ENCODE measurements at places on chromosomes 7 and 10. TPM values are rescaled to one million over a fixed set of nuclear protein-coding genes. Genes with fewer than 3 reads are reported as not detected.

VSTM4 gene
- 1.0 TPM for total RNA-seq

AGR2 gene
- 31.5 TPM for total RNA-seq

HYAL4 gene
- not detected for total RNA-seq

SPDYE8 gene
- not detected for total RNA-seq

- no peak for DNase-seq
These were observed 88.0 kb downstream of the CFTR start for GRCh38 chr7:117567781-117568180.

DNA sequence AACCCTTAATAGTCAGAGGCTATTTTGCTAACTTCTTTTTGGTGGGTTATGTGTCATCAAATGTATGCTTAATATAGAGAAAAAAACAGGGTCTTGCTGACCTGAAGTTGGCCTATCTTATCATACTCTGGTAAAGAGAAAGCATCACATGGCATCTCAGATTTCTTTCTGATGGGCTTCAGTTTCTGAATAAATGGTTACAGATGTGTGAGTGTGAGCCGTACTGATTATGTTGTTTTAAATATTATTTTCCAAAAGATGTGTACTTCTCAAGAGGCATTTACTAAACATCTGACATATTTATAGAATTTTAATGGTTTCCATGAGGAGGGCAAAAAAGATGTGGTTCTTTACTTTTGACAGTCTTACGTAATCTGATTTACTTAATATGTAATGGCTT, 28.4 kb downstream of the BBS9 start:
- DNase-seq: no peak

- no peak for DNase-seq
These were observed 116.8 kb downstream of the ABLIM1 start for GRCh38 chr10:114541081-114541796.

DNA sequence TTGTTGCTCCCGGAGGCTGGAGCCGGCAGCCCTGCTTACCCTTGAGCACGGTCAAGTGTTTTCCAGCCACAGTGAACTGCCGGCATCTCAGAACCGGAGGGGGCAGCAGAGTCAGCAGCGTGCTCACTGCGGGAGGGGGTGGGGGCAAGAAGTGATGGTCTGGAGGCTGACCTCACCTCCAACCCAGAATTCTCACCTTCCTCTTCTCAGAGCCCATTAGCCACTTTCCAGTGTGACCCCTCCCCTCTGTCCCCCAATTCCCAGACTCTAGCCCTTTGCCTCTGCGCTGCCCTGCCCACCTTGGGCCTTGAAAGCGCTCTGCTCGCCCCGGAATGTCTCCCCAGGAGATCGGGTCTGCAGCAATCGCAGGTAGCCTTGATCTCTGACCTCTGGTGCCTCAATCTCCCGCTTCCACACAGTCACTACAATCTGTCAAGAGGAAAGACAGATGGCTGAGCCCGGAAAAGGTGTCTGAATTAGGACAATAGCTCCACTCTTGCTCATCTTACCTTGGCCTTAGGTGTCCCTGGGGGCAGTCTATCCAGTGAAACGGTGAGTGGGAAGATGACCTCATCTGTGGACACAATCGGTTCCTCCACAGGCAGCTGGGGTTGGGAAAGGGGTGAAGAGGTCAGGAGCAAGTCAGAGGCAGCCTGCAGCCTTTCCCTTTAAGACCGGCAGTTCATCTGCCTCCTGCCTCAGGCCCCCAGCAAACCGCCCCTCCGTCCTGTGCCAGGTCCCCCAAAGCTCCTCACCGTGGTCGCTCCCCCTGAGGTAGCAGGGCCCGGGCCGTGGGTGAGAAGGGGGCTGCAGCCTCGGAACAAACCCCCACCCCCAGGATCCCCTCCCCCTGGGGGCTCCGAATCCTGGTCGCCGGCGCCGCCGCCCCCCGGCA, 942 bp downstream of the TRAPPC14 start:
- peak; percentile 38 for DNase-seq

GRCh38 chr10:83848677-83849076, 290.6 kb upstream of the GHITM start:
- DNase-seq: no peak

- DNase-seq: no peak
These were observed 170.5 kb downstream of the TNS3 start for GRCh38 chr7:47411281-47411869.

DNA sequence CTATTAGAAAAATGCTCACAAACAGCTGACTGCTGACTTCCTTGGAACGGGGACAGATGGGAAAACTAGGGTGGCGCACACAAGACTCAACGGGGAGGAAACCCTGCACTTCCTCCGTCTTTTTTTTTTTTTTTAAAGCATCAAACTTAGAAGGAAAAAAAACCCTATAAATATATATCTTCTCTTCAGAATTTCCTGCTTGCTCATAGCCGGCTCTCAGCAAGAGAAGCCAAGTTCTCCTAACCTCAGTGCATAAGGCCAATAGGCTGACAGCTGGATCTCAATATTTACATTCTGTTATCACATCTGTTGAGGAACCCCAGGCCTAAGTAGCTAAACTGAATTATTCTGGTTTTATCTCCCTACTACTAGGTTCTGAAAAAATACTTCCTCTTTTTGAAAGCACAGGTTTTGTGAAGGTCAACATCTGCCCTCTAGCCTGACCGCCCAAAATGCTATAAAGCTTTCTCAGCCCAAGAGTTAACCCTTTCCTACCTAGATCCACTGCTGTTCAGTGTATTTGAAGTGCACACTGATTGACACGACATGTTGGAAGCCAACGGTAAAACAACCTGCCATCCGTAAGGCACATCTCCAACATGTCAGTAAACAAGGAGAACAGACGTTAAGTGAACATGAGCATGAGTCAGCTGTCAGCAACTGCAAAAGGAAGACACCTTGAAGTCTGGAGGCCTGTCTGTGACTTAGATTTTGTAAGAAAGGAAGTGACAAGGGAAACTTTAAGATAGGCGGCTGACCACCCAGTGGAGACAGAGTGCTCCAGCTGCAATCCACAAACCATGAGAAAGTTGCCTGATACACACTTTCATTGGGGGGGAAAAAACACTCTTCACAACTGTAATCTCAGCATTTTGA, 83.8 kb downstream of the EBLN1 start:
- DNase-seq: no peak

GRCh38 chr7:48515171-48515570, 343.9 kb downstream of the ABCA13 start:
- no peak for DNase-seq

GRCh38 chr7:20597339-20597738, 18.1 kb upstream of the ABCB5 start:
- DNase-seq: no peak

- DNase-seq: no peak
These were observed 5.8 kb downstream of the IFIT1 start for GRCh38 chr10:89398003-89398749.
